ENCODE measurements at places on chromosomes 5 and 9.

DNA sequence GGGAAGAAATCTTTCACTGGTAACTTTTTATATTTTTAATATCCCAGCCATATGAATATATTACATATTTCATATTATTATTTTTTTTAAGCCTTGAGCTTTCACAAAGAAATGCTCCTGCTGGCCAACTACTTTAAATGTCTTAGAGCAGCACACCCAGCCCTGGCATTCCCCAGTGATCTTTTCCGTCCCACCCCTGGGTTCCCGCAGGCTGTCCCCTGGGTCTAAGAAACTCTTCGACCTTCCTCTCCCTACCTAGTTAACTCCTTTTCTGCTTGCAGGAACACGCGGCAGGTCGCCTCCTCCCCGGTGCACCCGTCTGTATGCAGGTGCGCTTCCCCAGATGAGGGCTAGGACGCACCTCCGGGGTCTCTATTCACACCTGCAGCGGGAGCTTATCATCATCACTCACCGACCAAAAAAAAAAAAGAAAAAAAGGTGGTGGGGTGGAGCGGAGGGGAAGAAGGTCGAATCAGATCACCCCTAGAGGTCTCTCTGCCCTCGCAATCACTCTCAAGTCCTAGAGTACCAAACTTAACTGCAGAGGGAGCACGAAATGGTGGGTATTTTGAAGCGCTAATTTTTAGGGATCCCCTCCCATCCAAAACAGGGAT lies 696 bp downstream of the ZFP62 start:
- peak; percentile 15 for DNase-seq

DNA sequence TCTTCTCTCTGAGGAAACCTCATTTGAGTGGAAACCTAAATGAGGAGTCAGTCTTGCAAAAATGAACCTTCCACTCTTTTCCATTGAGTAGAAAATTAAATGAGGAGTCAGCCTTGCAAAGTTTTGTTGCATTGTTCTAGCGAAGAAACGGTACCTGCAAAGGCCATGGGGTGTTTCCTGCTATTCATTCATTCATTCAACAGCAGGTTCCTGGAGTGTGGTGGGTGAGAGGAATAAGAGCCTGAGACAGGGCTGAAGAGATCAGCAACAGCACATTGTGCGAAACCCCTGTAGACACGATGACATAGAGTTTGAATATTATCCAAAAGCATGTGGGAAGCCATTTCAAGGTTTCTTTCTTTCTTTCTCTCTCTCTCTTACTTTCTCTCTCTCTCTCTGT lies 14.6 kb upstream of the SETX start:
- DNase-seq: no peak

DNA sequence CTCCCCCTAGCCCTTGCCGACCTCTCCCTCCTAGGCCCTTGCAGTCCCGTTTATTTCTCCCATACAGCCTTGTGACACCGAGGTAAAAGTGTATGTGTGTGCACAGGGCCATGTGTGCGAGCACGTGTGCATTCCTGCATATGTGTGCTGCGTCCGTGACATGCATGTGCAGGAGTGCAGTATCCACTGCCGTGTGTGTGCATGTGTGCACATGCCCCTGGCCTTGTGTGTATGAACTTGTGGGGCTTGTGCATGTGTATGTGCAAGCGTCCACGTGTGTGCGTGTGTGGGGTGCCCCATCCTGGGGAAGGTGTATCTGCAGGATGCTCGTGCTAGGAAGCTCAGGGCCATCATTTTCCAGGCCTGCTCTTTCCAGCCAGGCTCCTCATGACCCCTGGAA lies 6.6 kb downstream of the AK1 start:
- DNase-seq: no peak

DNA sequence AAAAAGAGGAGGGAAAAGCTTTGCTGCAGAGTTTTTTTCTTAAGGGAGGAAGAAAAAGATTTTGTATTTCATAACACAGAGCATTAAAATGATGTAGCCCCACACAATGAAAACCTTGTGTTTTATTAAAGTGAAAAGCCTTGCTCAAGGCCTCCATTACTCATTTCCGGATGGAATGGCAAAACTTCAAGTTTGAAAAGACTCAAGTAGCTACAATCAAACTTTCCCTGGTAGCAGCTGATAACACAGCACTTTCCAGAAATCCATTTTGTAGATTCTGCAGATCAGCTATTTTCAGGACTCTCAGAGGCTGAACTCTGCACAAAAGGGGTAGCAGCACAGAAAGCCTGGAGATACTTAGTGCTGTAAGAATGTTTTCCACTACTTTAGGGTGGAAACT lies 374.8 kb downstream of the NFIB start:
- no peak for DNase-seq

- DNase-seq: no peak
Measured at GRCh38 chr5:75366787-75367186, 29.8 kb downstream of the HMGCR start.

GRCh38 chr5:40202814-40203440 lies 476.8 kb upstream of the PTGER4 start:
- no peak for DNase-seq

DNA sequence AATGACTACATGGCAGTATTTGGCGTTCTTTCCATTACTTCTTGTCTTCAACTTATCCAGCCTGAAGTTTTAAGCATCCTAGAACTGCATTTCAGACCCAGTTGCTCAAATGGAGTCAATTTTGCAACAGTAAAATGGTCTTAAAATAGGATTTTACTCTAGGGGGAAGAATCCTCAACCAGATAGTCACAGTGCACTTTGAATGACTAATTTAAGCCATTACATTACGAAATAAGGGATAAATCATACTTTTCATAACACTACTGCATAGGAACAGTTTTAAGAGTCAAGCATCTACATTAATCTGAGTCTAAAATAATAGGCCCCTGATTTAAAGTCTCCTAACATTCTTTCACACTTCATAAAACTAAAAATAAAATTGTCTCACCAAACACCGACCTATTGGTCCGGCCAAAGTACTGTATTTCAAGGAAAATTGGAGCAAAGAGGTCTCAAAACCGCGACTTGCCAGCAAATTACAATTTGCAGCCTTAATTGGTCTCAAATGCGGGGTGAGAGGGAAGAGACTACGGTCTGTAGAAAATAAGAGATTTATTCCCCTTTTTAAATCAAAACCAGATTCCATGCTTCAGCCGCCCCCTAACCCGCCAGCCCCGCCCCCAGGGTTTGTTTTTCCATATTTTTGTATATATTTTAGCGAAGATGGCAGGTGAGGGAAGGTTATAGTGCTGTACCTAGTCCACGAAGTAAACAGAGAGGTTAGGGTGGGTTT lies 1.2 kb upstream of the SMARCA2 start:
- DNase-seq: no peak

Measured in WERI-Rb-1 (cell line).